NCI-H187 (cell line): ENCODE measurements at places on chromosomes 6 and 20.

GRCh38 chr20:23235173-23236027, 115.2 kb upstream of the NXT1 start:
- no peak for DNase-seq

DNA sequence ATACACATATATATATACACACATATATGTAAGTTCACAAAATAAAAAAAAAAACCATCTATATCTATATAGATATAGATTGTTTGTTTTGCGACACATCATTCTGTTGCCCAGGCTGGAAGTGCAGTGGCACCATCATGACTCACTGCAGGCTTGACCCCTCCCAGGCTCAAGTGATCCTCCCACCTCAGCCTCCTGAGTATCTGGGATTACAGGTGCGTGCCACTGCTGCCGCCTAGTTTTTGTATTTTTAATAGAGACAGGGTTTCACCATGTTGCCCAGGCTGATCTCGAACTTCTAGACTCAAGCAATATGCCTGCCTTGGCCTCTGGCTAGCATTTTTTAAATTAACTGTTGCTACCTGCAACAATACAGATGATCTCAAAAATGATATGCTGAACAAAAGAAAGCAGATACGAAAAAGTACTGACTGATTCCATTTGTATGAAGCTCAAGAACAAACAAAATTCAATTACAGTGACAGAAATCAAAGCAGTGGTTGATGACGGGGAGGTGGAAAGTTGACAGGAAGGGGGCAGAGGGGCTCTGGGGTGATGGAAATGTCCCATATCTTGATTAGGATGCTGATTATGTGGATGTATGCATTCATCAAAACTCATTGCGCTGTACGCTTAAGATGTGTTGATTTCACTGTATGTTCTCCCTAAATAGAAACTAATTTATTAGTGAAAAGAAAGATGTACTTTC, 49.6 kb downstream of the ATXN1 start:
- no peak for DNase-seq

DNA sequence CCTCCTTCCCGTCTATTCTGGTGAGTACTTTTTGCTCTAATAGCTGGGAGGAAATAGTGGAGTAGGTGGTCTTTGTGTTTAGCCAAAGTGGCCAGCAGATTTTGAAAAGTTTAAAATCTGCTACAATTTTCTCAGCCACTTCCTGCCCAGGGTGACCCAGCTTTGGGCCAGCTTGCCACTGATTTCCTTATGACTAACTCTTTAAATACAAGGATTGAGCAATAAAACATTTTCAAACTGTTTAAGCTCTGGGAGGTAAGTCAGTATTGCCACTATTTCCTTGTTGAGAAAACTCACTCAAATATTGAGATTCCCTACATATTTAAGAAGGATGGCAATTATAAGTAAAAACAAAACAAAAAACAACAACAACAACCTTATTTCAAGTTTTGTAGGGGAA, 54.5 kb downstream of the TRMT11 start:
- no peak for DNase-seq

DNA sequence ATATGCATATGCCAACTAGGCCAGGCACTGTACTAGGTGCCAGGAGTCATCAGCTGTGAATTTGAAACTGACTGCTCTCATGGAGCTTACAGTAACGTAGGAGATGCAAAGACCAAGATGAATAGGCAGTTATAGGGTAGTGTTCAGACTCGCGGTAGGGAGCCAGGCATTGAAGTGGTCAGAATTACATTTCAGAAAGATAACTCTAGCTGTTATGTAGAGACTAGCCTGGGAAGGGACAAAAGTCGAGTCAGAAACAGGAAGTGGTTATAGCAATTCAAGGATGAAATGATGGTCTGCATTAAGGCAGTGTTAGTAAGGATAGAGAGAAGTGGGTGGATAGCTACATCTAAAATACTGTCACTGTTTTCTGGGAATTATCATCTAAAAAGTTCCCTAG, 56.6 kb downstream of the PCMT1 start:
- DNase-seq = no peak
